COLO829 (cell line): ENCODE measurements at places on chromosomes 5 and 9.
A peak's percentile ranks its signal among the peaks of the same experiment; 100 is the strongest.

DNA sequence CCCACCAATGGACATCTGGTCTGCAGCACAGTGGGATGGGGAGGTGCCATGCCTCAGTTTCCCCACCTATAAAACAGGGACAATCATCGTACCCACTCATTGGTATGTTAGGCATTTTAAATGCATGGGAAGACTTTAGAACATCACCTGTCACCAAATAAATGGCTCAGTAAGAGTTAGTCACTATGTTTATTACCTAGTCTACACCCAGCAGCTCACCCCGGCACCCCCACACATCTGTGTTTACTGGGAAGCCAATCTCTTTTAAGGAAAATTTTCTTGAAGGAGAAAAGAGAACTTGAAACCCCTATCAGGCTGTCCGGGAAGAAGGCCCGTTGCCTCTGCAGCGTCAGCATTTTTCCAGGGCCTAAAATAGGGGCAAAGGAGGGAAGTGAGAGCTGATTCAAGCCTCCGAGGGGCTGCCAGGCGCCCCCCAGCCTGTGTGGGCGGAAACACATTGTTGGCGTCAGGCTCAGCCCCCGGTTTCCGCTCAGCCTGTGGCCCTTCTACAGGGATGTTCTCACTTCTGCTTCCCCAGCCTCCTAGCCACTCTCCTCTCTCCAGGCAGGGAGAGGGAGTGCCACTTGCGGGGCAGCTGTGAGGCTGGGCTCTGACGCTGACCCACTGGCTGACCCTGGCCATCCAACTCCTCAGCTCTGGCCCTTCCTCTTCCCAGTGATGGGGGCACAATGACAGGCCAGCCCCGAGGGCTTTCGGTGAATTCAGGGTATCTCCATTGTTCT, 4.6 kb downstream of the CSF1R start:
- no peak for DNase-seq

DNA sequence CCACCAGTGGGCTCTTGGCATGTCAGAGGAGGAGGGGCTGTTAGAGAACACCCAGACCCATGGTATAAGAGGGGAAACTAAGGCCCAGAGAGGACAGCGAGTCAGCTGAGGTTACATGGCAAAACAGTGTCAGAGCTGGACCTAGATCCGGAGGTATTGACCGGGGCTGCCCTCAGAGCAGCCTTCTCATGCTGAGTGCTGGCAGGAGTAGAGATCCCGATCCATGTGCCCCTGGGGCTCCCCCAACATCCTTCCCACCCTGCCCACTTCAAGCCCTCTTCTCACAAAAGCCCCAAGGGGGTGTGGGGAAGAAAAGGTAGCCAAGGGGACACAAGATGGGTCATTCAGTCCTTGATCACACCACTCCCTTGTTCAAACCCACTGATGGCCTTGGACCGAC, 19.9 kb downstream of the CSF1R start:
- DNase-seq, result no peak

- no peak for DNase-seq
These were observed 42.1 kb downstream of the MRPL36 start for GRCh38 chr5:1757511-1757910.

DNA sequence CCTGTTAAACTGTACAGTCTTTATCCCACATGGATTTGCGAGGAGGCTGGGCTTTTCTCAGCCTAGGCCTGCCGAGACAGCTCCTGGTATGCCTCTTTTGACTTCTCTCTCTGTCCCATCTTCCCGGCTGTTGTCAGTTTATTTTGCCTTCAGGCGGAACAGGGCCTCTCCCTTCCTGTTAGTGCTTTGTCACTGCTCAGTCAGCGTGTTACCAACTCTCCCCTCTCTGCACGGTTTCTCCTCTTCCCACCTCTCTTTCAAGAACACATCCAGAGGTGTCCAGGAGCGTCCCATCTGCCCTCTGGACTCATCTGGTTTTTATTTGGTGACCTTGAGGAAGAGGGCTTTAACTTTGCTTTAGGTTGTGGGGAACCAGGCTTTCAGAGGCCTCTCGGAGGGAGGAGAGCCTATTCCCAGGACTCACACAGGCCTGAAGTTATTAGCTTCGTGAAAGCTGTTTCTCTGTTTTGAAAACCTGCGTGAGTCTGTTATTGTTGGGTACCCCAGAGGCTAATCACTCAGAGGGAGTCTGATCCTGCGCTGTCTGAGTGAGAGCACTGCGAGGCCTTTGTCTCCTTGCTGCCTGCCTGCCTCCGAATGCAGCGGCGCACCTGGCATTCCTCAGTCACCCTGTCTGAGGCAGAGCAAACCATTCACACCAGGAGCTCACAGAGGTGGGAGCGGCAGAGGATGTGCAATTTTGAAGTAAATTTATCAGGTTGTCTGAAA, 234.4 kb upstream of the MPDZ start:
- DNase-seq, result no peak

- DNase-seq, result peak; percentile 98
These were observed 18.2 kb upstream of the WDR38 start for GRCh38 chr9:124835026-124835557.

- DNase-seq, result no peak
These were observed 161.2 kb downstream of the CPLANE1 start for GRCh38 chr5:37088009-37088408.

DNA sequence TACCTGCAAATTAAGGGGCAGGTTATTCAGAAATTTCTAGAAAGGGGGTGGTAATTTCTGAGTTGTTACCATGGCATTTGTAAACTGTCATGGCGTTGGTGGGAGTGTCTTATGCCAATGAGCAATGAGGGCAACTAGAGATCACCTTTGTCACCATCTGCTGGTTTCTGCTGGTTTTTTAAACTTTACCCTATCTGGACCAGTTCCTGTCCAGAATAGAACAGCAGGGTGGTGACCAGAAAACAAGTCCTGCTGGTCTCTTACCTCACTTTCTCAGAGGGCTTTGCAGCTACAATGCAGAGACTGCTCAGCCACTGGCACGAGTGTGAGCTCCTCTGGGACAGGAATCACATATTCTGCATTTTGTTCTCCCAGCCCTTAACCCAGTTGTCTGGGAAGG, 51.4 kb downstream of the FAM114A2 start:
- no peak for DNase-seq
